Activated CD4-positive, alpha-beta T cell treated with anti-CD3 and anti-CD28 coated beads, Interleukin-2, amount 50 U/mL, for 16 hours (primary cell): ENCODE measurements at places on chromosomes 12 and 14.

DNA sequence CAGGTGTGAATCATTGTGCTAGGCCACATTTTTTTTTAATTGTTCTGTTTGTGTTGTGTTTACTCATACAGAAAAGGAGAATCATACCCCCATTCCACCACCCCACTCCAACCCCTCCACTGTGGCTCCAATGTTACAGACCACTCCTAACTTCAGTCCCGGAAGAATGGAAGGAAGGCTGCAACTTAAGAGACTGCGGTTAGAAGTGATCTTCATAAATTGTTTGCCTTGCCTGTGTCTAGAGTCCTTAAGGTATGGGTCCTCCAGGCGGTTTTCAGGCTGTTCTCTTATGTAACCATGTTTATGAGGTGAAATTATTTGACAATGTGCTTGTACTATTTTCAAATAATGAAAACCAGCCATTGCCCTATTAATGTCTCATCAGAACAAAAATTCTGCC is 22.5 kb downstream of the NINJ2 start:
- DNase-seq, result no peak

DNA sequence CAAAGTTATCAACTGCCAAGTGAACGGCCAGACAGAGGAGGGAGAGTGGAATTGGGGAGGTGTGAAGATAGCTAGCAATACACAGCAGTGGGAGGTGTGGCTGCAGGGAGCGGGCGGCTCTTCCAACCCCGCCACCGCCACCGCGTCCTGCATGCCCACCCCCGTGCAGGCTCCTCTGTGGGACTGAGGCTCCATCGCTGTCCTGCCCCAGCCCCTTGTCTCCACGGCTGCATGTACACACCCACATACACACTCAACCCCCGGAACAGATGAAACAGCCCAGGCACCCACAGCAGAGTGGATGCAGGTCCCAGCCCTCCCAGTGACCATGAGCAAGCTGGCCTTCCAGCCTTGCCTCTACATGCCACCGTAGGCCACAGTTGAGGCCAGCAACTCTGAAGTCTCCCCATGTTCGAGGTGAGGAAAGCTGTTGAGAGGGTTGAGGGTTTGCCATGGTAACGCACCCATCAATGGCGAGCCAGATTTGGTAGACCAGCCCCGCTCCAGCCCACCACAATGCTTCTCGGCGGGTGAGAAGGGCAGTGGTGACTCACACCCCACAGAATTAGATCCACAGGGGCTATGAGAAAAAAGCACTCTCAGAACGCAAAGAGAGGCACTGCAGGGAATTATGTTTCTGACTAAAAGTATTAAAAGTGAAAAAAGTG is 39.3 kb downstream of the PITPNM2 start:
- DNase-seq, result no peak

DNA sequence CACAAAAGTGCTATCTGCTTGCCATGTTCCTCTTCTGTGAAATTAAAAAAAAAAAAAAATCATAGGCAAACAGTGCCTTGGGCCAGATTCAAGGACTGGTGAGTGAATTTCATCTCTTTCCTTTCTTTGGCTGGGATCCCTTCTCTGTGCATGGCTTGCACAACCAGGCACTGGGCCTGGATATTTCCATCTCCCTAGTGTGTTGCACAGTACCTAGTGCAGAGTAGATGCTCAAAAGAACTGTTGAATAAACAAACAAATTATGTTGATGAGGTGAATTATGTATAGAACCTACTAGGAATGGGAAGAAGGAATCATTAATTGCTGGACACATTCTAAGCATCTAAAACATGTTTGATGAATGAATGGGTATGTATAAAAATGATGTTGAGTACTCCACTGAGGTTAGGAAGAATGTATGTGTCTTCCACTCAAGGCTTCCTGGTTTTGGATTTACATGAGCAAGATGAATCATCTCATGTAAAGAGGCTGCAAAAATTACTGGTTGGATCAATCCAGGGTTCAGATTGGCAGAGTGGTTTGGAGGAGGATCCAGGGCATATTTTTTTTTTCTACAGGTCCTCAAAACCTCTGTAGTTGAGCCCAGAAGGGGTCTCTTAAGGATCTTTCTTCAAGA is 93.2 kb downstream of the EMP1 start:
- DNase-seq, result no peak

DNA sequence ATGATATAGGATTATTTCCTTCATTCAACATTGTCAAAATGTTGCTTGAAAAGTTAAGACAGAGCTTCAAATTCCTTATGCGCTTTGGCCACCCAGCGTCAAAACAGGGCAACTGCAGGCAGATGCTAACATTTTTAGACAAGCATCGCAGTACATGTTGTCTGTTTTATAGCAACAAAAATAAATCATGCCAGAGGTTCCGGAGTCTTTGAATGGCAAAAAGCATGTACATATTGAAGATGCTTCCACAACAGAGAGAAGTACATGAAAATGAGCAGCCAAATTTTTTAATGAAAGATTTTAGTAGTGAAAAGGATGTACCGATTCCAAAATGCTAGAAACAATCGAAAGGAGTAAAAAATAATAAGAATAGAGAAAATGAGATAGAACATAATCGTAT is 49.8 kb upstream of the USP15 start:
- peak; percentile 43 for DNase-seq

DNA sequence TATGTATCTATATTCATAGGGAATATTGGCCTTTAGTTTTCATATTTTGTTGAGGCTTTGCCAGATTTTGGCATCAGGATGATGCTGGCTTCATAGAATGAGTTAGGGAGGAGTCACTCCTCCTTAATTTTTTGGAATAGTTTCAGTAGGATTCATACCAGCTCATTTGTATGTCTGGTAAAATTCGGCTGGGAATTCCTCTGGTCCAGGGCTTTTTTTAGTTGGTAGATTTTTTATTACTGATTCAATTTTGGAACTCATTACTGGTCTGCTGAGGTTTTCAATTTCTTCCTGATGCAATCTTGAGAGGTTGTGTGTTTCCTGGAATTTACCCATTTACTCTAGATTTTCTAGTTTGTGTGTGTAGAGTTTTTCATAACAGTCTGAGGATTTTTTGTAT is 175.2 kb downstream of the EPS8 start:
- DNase-seq, result no peak

DNA sequence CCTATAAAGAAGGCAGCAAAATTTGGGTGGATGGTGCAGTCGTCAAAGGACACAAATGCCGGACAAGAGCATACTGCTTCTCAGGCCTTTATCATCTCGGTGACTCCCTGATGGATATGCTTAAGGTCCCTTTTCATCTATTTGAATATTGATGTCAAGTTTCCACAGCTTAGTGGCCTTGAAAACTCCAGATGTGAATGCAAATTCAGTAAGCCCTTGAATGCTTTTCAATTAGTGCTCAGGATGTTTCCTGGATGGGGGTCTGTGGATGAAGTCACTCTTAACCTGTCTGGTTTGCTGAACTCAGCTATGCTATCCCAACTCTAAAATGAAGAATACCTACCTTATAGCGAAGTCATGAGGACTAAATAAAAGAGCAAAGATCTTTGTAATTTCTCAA is 10.7 kb downstream of the REM2 start:
- no peak for DNase-seq

DNA sequence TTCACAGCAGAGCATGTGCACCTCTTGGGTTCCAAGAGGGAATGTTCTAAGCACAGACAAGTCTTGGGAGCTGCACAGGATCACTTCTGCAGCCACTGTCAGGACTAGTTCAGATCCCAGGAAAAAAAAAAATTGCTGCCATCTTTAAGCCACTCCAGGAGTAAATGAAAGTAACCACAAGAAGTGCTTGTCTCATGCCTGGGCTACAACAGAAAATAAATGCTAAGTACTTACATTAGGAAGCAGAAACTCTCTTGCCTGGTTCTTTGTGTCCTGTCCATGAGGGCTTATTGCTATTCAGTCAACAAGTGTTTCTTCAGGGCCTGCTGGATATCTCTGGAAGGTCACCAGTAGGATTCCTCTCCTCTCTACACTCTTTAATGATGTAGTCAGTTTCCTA is 176.1 kb downstream of the KTN1 start:
- no peak for DNase-seq
